ENCODE measurements at places on chromosomes 2 and 18.
A peak's percentile ranks its signal among the peaks of the same experiment; 100 is the strongest.

DNA sequence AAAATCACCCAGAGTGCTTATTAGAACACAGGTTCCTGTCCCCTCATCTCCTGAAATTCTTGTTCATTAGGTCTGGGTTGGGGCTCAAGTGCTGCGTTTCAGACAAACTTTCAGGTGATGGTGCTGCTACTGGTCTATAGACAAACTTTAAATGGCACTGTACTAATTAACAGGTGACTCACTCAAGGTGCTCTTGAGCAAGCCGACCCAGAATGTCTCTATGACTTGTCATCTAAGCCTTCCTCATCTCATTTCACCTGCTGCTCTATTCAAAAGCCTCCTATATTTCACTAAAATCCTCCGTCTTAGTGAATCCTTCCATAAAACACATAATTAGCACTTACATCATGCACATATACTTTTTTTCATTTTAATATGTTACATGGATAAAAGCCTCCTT, 29.9 kb upstream of the STK39 start:
- no peak for DNase-seq

- DNase-seq = no peak
Observed at GRCh38 chr2:224086226-224086914, 47.3 kb upstream of the SERPINE2 start.

- no peak for DNase-seq
Observed at GRCh38 chr2:177593402-177593801, 200.8 kb downstream of the AGPS start.

DNA sequence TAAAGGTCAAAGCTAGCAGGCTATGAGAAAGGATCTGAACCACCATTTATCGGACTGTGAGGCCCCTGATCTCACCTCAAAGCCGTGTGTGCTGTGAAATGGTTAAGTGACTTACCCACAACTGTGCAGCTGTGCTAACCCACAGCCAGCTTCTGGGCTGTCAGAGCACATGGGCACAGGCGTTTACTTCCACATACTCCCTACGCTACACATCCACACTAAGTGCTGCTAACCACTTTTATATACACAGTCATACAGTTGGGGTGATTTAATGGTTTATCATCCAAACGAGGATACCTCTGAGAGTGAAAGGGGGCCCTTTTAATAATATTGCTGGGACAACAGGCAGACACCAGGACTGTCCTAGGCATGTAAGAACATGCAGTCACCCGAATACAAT, 37.3 kb downstream of the CYRIA start:
- DNase-seq = no peak

GRCh38 chr2:25512707-25513106, 160.7 kb downstream of the DTNB start:
- DNase-seq = no peak

GRCh38 chr2:33062665-33063250, 116.0 kb downstream of the LTBP1 start:
- DNase-seq = no peak

GRCh38 chr2:98445177-98445682, 572 bp downstream of the INPP4A start:
- DNase-seq = no peak

GRCh38 chr2:238238766-238239542, 884 bp downstream of the HES6 start:
- peak; percentile 30 for DNase-seq

DNA sequence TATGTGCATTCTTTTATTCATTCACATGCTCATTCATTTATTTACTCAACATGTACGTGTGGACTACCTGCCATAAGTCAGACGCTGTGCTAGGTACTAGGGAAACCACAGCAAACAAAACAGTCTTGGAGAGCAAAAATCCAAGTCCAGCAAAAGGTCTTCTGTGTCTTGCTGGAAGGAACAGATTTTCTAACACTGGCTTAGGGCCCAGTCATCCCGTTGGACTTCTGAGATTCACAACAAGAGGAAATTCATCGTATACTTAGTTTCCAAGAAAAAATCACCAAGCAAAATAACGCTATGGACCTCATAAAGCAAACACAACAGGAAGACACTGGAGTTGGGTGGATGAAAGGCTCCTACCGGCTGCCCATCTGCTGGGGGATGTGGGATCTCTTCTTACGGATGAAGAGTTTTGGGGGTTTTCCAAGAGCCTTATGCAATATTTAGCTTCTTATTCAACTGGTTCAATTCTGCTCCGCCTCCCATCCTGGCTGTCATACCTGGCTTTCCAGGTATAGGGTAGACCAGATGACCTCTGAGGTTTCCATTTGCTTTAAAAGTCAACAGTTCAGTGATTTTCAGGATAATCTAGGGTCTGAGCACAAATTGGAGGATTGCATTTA, 262.7 kb downstream of the HAUS1 start:
- no peak for DNase-seq

DNA sequence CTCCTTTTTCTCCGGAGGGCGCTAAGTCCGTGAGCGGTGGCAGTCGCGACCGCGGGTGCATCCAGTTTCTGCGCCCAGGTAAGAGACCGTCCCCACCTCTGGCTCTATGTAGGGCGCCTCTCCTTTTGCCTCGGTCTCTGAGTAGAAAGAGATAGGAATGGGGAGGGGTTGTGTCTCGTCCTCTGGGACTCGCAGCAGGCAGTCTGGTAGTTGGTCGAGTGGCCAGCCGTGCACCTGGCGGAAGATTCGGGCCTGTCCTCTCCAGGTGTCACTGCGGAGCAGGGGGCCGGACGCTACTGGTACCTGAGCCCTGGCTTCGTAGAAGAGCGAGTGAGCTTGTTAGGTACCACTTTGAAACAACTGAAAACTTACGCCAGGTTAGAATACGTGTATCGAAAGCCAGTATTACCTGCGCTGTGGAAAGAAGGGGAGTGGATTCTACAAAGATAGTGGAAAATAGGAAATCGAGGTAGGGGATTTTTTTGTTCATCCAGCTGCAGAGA, 403 bp downstream of the MAP2 start:
- DNase-seq = no peak

- no peak for DNase-seq
Observed at GRCh38 chr2:155125585-155126230, 427.2 kb downstream of the KCNJ3 start.

DNA sequence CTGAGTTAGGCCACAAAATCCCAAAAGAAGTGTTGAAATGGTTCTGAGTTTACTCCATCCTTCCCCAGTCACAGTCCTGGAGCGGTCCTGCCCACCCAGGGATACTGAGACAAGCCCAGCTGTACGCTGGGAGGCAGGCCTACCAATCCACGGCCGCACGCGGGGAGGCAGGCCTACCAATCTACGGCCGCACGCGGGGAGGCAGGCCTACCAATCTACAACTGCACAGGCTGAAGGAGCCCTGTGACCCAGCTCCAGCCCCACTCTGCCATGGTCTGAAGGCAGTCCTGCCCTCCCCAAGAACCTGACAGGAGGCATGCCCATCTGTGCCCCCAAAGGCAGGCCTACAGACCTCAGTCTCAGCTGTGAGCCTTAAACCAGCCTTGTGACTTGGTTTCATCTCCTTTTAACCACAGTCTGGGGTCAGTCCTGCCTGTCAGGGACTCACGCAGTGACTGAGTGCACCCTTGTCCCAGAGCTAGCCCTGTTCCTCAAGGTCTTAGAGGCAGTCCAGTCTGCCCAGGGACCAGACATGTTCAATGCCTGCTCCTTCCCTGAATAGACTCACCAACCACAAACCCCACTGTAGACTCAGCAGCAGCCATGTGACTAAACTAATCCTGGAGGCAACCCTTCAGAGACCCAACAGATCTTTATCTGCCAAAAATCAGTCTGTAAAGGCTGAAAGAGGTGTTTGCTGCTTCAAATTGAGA, 36.8 kb downstream of the GPC1 start:
- no peak for DNase-seq

DNA sequence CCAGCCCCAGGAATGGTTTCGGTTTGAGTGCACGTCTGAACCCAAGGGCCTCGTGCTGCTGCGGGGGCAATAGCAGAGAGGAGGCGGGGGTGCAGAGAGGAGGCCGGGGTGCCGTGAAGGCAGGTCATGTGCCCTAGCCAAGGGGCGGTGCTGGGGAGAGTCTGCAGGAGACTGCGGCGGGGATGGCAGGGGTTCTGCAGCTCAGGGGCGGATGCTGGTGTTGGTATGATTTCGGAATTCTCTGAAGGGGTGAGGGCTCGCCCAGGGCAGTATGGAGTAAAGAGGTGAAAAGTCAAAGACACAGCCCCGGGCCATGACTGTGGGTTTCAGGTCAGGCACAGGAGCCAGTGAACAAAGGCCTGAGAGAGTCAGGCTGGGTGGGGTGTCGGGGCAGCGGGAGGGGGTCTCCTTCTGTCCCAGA, 186.5 kb upstream of the HDAC4 start:
- DNase-seq = no peak

GRCh38 chr2:102005989-102006885, 14.5 kb downstream of the IL1R2 start:
- DNase-seq = peak; percentile 28

Data from activated CD4-positive, alpha-beta T cell treated with anti-CD3 and anti-CD28 coated beads for 4 hours (primary cell).